ENCODE measurements at places on chromosomes 6 and 20.

- DNase-seq = no peak
These were observed 143.7 kb downstream of the RALGAPA2 start for GRCh38 chr20:20568604-20569205.

GRCh38 chr6:38396209-38396608, 243.5 kb downstream of the BTBD9 start:
- DNase-seq = no peak

GRCh38 chr20:35454881-35455609, at the start of gene CEP250:
Gene CEP250, plus strand, starts transcription at chr20:35455598. Its CDS starts 6,770 bp downstream, at chr20:35462368.
- DNase-seq = peak; percentile 92

- no peak for DNase-seq
These were observed 104.3 kb downstream of the ADGRG6 start for GRCh38 chr6:142406131-142406530.

- no peak for DNase-seq
These were observed 65.3 kb downstream of the AFG1L start for GRCh38 chr6:108359901-108360882.

- no peak for DNase-seq
These were observed 740.4 kb upstream of the FLRT3 start for GRCh38 chr20:15077733-15078250.

DNA sequence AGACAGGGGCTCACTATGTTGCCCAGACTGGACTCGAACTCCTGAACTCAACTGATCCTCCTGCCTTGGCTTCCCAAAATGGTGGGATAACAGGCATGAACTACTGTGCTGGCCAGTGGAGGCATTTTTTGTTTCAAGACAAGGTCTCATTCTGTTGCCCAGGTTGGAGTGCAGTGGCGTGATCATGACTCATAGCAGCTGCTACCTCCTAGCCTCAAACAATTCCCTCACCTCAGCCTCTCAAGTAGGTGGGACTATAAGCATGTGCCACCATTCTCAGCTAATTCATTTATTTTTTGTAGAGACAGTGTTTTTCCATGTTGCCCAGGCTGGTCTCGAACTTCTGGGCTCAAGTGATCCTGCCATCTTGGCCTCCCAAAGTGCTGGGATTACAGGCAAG, 17.2 kb downstream of the ENPP3 start:
- DNase-seq = no peak

DNA sequence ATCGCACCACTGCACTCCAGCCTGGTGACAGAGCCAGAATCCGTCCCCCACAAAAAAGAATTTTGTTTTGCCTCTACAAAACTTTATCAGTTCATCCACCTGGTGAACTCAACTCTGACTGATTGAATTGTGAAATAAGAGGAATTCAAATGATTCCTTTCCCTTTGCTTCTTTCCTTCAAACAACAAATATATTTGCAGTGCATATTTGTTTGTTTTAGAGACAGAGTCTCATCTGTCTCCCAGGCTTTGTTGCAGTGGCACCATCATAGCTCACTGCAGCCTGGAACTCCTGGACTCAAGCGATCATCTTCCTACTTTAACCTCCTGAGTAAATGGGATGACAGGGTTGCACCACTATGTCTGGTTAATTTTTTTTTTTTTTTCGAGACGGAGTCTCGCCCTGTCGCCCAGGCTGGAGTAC, 23.2 kb upstream of the PIM1 start:
- no peak for DNase-seq

DNA sequence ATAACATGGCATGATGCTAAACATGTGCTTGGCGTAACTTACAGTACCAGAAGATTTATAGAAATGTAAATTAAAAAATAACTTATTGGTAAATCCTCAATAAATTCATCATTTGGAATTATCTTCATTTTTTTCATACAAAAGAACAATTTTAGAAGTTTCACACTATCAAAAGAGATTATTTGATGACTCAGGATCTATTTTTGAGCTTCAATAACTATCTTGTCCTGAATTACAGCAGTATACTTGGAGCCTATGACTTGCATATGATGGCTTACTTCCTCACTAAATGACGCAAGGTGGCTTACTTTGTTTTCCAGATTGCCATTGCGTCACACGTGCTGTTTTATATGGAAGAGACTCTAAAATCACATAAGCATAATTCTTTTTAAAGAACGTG, 49.2 kb downstream of the KHDRBS2 start:
- no peak for DNase-seq

- DNase-seq = no peak
These were observed 9.2 kb downstream of the PEDS1 start for GRCh38 chr20:50144362-50144761.

DNA sequence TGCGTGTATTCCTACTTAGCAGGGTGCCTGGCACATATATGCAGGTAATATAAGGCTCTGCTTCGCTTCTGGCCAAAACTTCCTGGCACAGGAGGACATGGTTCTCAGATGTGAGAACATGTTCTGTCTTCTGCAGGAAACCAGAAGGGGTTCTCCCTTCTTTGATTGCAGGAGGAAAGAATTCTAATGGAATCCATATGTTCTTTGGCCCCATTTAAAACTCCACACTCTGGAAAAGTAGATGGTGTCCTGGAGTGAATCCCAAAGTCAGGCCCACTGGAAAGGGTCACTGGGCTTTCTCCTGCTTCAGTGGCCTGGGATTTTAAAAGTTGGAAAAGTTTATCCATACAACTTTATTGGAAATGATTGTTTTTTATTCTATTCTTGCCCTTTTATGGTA, 16.4 kb upstream of the CYP24A1 start:
- DNase-seq = no peak

- no peak for DNase-seq
These were observed 118.1 kb upstream of the ENPP5 start for GRCh38 chr6:46288835-46289234.

DNA sequence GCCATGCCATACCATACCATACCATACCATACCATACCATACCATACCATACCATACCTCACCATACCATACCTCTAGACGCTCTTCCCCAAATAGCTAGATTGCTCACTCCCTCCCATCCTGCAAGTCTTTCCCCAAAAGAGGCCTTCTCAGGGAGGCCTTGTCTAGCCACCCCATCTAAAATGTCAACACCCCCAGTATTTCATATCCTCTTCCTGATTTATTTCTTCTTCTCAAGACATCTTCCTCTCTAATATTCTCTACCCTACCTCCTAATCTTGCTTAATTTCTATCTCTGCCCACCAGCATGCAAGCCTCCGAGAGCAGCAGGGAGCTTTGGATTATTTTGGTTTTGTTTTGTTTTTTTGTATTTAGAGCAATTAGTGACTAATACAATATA, 225.2 kb upstream of the RREB1 start:
- no peak for DNase-seq

DNA sequence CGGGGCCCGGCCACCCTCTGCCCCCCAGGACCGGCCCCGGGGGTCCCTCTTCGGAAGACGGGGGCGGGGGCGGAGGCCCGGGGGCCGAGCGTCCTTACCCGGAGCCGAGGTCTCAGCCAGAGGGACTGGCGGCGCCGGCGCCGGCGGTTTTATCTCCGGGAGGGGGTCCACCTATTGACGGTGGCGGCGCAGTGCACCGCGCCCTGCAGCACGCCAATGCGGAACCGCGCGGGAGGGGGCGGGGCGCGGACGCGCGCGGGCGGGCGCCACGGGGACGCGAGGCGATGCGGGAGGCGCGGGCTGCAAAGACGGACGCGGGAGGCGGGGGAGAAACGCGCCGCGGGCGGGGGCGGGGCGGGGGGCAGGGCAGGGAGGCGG, at the start of gene EEF1A2:
TSS of gene EEF1A2 (minus strand) at position 124 of the 378 bp plus-strand sequence. CDS start 1,320 bp downstream, outside the sequence.
- DNase-seq = no peak

- DNase-seq = no peak
These were observed 2.8 kb downstream of the SOX4 start for GRCh38 chr6:21596145-21596948.

- DNase-seq = no peak
These were observed 147.9 kb downstream of the TFAP2B start for GRCh38 chr6:50966532-50966931.

- DNase-seq = no peak
These were observed 142.3 kb downstream of the LY86 start for GRCh38 chr6:6730831-6731230.

- no peak for DNase-seq
These were observed 422.8 kb downstream of the CBLN4 start for GRCh38 chr20:55582498-55582897.

- no peak for DNase-seq
These were observed 20.2 kb downstream of the SENP6 start for GRCh38 chr6:75621846-75622245.

DNA sequence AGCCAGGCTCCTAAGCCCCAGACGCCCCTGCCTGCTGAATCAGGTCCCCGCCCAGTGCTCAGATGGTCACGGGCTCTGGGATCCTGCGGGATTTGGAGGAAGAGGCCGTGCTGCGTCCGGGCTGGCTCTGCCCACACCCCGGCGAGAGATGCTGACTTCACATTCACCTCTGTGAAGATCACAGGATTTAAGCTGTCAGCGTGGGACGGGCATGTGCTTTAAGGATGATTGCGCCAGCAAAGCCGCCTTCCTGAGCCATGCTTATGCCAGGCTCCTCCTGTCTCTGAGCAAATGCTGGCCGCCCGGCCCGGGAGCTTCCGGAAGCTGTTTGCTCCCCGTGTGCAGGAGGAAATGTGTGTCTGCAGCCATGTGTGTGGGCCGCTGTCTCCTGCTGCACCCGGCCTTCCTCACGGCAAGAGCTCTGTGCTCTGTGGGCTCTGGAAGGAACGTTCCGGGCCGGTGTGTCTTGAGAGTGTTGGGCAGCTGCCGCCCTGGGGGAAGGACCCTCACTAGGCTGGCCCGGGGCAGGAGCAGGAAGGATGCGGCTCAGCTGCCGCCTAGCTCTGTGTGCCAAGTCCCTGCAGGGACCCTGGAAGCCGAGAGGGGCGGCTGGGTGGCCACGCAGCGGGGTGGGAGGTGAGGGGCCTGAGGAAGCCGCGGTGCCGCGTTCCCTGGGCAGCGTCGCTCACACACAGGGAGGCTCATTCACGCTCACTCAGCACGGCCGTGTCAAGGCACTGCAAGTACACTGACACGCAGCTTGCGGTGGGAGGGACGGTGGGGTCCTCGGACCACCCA, 19.0 kb upstream of the BHLHE23 start:
- DNase-seq = no peak

- DNase-seq = no peak
These were observed 38.4 kb upstream of the OCSTAMP start for GRCh38 chr20:46588532-46589511.

- DNase-seq = no peak
These were observed 19.2 kb downstream of the JAG1 start for GRCh38 chr20:10654630-10655029.

GRCh38 chr6:113635222-113635986, 221.7 kb upstream of the MARCKS start:
- no peak for DNase-seq

Data from stimulated activated CD4-positive, alpha-beta T cell treated with anti-CD3 and anti-CD28 coated beads, Interleukin-1b, Interleukin-23, amount 100 ng/mL, for 1 hour (primary cell).